Activated T-cell treated with anti-CD3 and anti-CD28 coated beads, Interleukin-2, amount 50 U/mL, for 1 hour (primary cell): ENCODE measurements at places on chromosomes 12 and 14.

- no peak for DNase-seq
These were observed 231.4 kb upstream of the DDHD1 start for GRCh38 chr14:53384536-53384935.

- DNase-seq, result no peak
These were observed 3.9 kb upstream of the TM7SF3 start for GRCh38 chr12:27018037-27018436.

DNA sequence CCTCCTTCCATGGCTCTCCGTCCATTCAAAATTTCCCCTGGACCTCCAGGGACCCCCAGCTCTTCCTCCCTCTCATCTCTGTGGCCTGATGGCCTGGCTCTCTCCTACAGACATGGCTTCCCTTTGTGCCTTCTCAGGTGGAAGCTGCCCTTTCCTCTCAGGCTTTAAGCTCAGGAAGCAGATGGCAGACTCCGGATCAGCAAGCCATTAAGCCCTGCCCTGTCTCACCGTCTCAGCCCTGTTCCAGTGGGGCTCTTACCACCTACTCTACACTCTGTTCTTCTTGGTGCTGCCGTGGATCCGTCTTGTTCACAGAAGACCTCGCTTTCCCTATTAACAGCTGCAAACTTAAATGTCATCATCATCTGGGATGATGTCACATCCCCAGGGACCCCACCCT lies 33.1 kb downstream of the NPC2 start:
- DNase-seq, result no peak

DNA sequence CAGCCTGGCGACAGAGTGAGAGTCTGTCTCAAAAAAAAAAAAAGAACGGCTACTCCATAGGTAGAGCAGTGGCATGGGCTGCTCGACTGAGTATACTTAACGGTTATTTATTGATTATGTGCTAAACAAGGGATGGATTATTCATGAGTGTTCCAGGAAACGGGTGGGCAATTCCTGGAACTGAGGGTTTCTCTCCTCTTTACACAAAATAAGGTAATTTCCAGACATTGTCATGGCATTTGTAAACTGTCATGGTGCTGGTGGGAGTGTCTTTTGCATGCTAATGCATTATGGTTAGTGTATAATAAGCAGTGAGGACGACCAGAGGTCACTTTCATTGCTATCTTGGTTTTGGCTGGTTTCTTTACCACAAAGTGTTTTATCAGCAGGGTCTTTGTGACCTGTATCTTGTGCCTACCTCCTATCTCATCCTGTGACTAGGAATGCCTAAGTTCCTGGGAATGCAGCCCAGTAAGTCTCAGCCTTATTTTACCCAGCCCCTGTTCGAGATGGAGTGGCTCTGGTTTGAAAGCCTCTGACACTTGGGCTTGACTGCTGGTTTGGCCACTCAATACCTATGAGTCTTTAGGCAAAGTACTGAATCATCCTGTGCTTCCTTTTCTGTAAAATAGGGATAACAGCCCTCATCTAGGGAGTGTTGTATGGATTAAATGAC lies 3.2 kb downstream of the DGLUCY start:
- no peak for DNase-seq

DNA sequence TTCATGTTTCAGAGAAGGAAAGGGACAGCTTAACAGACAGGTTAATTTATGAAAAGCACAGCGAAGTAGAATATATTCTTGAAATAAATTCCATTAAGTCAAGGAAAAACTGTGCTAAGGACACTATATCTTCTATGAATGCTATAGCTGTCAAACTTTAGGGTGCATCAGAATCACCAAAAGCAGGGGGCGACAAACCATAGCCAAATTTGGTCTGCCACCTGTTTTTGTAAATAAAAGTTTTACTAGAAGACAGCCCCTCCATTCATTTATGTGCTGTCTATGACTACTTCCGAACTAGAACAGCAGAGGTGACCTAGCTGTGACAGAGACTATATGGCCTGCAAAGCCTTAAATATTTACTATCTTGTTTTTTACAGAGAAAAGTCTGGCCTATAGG lies 25.9 kb downstream of the PPP4R3A start:
- DNase-seq, result no peak

GRCh38 chr14:95683793-95684192 lies 2.4 kb upstream of the TCL1B start:
- DNase-seq, result no peak

GRCh38 chr12:91777268-91777992 lies 368.2 kb downstream of the BTG1 start:
- no peak for DNase-seq

- peak; percentile 44 for DNase-seq
These were observed at the start of gene LRRK2 for GRCh38 chr12:40224439-40225291. TSS of gene LRRK2 (plus strand) at chr12:40224997. CDS start at chr12:40225132, 135 bp downstream.

DNA sequence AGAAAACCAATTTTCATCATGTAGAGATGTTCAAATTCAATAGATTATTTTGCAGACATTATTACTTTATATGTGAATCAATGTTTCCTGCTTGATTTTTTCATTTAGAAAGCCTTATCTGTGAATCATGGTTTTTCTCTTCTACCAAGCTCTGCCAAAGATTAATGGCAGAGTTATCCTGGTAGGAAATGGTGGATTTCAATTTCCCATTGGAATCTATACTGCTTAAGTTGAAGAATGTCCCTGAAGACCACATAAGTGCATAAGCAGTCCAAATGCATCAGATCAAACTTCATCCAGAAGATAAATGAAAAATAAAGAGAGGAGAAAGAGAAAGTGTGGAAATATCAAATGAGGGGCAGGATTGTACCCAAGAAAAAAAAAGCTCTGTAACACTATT lies 5.0 kb downstream of the LUM start:
- no peak for DNase-seq

DNA sequence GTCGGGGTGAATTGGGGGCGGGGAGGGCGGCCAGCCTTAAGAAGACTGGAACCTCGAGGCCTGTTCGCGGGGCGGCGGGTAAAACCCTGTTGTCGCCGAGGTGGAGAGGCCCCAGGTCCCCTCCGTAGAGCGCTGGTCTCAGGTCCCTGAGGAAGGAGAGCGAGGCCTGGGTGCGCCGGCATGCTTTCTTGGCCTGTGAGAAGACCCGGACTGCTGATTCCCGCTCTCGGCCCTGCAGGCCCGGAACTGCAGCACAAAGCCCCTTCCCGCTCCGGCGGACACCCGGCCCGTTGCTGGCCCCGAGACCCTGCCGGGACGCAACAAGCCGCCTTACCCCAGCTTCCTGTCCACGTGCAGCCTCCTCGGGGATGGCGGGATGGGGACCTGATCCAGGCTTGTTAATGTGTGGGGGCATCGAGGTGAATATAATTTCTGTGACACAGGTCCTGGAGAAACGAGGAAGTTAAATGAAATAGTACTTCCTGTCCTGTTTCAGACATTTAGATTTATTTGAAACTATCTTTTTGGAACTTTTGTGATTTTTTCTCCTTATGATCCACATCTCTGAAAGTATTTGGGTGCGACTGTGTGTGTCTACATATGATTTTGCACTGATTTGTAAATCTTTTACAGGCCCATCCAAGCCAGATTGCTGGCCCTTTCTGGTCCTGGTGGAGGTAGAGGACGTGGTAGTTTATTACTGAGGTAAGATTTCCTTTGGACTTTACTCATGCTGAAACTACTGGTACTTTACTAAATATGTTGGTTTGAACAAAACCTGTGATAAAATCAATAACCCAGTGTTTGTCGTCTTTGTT lies 600 bp downstream of the PNN start:
- DNase-seq, result no peak

GRCh38 chr12:67377541-67377940 lies 108.4 kb downstream of the CAND1 start:
- DNase-seq, result no peak

DNA sequence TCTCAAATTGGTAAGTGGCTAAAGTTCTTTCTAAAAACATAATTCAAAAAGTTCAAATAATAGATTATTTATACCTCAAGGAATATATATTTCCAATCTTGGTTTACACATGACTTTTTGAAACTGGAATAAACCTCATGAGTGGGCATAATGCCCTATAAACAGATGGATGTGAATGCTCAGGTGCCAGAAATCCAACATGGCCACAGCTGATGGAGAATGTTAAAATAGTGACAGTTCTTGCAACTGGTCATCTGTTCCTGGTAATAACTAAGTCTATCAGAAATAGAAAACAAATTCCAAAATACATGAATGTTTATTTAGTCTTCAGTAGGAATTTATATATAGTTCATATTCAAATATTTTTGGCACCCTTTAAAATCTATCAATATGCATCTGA lies 21.6 kb upstream of the CNOT2 start:
- no peak for DNase-seq

DNA sequence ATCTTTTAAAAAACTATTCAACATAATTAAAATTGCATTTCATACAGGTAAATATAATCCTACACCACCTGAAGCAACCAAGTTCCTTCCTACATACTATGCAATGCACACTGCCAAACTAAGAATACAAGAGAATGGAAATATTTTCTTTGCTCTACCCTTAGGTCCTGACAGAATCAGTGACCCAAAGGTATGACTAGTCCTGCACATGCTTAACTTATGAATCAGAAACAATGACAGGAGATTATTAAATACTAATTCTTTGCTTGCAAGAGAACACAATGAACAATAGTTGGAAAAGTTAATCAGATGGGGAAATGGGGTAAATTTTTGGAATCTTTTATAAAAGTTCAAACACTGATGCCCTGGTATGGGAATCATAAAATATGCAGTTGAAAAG lies 220.1 kb downstream of the SOX5 start:
- DNase-seq, result no peak

- no peak for DNase-seq
These were observed 9.7 kb downstream of the TOX4 start for GRCh38 chr14:21486640-21487087.

DNA sequence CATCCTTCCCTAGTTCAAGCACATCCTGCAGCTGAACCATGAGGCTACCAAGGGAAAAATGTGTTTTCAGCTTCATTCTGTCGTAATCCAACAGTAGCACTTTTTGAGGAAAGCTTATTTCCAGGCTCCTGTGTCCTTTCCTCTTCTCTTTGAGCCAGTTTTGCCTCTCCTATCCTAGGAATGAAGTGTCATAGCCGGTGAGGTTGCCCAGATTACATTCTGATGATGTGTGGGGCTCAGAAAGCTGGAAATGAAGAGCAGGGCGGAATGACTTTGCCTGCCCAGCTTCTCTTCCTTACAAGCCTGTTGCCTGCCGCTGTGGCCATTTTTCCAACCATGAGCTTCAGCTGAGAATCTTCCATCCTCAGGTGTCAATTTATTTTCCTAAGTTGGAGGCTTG lies 381.8 kb downstream of the NUAK1 start:
- DNase-seq, result no peak

- no peak for DNase-seq
These were observed 31.9 kb upstream of the CCDC91 start for GRCh38 chr12:28158353-28158752.
